Activated B cell treated with CpG ODN at 0.5 μM for 24 hours (primary cell): ENCODE measurements at places on chromosomes 16 and 17. TPM values are rescaled to one million over a fixed set of nuclear protein-coding genes. Genes with fewer than 3 reads are reported as not detected.

REXO5 gene
- 0.44 and 0.83 TPM in 2 replicates for total RNA-seq

SLC6A4 gene
- total RNA-seq: not detected in 2 replicates

MYO15A gene
- 0.73 and 1.3 TPM in 2 replicates for total RNA-seq

KRTAP9-2 gene
- not detected in 2 replicates for total RNA-seq

GRCh38 chr17:1005361-1005946, 8.5 kb downstream of the TIMM22 start:
- H3K36me3 ChIP-seq: peaks cover 75% of the 10 kb centered on the region
- no peak for DNase-seq
- no peak overlapping the region for H3K4me3 ChIP-seq

- no peak for DNase-seq
- peaks cover 9% of the 10 kb centered on the region for H3K27me3 ChIP-seq
- no peaks in the 10 kb centered on the region for H3K36me3 ChIP-seq
- H3K4me1 ChIP-seq: peaks cover 12% of the 10 kb centered on the region
These were observed 592 bp upstream of the ZNF385C start for GRCh38 chr17:42098730-42099399.

DNA sequence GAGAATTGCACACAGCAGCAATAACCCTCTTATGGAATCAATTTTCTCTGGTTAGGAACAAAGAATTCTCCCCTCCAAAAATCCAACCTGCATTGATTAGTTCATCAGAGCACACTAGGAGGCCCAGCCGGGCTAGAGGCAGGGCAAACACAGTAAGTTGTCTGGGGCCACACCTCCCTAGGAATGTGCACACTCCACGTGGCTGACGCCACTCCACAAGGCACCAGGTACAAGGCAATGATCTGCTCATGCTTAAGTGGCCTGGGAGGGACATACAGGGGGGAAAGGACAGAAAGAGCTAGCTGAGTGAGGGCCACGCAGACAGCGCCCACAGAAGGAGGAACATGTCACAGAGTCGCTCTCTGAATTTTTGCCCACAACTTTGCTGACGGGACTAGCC, 107.6 kb downstream of the SLC39A11 start:
- H3K27ac ChIP-seq: no peak overlapping the region
- no peaks in the 10 kb centered on the region for H3K27me3 ChIP-seq
- DNase-seq: no peak
- H3K36me3 ChIP-seq: no peaks in the 10 kb centered on the region

GRCh38 chr17:909642-910323, 69.8 kb downstream of the NXN start:
- DNase-seq: no peak
- no peak overlapping the region for H3K27ac ChIP-seq
- no peaks in the 10 kb centered on the region for H3K4me1 ChIP-seq
- H3K4me3 ChIP-seq: no peak overlapping the region

GRCh38 chr16:77711775-77712174, 10.5 kb upstream of the NUDT7 start:
- no peaks in the 10 kb centered on the region for H3K27me3 ChIP-seq
- H3K36me3 ChIP-seq: no peaks in the 10 kb centered on the region
- H3K4me1 ChIP-seq: no peaks in the 10 kb centered on the region
- no peak for DNase-seq
- no peak overlapping the region for H3K4me3 ChIP-seq
- H3K27ac ChIP-seq: no peak overlapping the region

DNA sequence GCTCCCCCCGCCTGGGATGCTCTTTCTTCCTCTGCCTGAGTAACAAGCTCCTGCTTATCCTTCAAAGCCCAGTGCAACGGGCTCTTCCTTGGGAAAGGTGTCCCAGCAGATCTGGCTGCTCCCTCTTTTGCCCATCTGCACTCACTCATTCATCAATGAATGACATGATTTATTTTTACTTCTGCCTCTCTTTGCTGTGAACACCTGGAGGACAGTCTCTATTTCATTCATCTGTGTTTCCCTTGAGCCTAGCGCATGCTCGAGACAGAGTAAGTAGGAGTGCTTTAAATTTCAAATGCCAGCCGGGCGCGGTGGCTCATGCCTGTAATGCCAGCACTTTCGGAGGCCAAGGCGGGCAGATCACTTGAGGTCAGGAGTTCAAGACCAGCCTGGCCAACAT, 22.0 kb upstream of the GINS2 start:
- no peak overlapping the region for H3K27ac ChIP-seq
- H3K36me3 ChIP-seq: peaks cover 38% of the 10 kb centered on the region
- H3K27me3 ChIP-seq: no peaks in the 10 kb centered on the region
- peaks cover 4% of the 10 kb centered on the region for H3K4me1 ChIP-seq
- DNase-seq: no peak

DNA sequence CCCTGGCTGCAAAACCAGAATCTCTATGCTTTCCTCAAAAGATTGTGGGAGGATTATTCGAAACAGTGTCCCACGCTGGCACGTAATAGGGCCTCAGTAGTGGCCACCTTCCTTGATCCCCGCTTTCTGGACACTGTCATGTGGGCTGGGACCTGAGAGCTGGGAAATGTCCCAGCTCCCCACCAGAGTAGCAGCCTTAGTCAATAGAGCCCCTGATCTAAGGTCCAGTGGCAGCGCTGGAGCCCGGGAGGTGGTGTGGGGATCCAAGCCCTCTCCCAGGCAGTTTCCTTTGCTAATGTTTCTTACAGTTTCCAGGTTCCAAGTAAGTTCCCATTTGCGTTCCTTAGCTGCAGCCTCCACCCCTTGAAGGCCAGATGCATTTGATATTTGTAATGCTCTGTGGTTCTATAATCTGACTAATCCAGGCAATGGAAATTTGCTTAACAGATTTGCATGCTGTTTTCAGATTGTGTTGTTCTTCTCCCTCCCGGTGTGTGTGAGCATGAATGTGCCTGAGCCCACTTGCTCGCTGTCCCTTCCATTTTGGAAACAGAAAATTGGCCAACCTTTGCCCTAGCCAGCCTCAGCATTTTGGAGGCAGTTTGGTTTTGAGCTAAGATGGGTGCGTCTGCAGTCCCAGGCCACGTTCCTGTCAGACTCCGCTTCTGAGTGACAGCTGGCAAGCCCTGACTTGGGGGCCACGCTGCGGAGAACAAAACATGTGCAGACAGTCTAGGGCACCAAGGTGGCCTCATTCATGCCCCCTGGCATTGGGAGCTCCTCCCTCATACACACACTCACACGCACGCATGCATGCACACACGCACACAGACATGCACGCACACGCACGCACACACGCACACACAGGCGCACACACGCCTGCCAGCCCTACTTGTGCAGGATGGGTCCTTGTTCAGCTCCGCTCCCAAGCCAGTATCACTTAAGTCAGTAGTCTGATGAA, 69.4 kb downstream of the CCDC182 start:
- H3K4me3 ChIP-seq: no peak overlapping the region
- peaks cover 4% of the 10 kb centered on the region for H3K4me1 ChIP-seq
- no peak overlapping the region for H3K27ac ChIP-seq
- DNase-seq: no peak

GRCh38 chr17:56939869-56940484, 20.9 kb downstream of the COIL start:
- no peak overlapping the region for H3K4me3 ChIP-seq
- DNase-seq: no peak
- H3K27me3 ChIP-seq: no peaks in the 10 kb centered on the region
- peaks cover 3% of the 10 kb centered on the region for H3K4me1 ChIP-seq
- no peak overlapping the region for H3K27ac ChIP-seq

DNA sequence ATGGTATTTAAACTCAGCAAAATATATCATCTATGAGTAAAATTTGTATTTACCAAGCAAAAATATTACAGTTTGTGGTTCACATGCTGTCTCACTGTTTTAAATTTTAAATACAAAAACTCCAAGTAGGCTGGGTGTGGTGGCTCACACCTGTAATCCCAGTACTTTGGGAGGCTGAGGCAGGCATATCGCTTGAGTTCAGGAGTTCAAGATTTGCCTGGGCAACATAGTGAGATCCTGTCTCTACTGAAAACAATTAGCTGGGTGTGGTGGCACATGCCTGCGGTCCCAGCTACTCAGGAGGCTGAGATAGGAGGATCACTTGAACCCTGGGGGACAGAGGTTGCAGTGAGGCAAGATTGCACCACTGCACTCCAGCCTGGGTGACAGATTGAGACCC, 37.3 kb downstream of the MAPT start:
- H3K27ac ChIP-seq: no peak overlapping the region
- H3K36me3 ChIP-seq: no peaks in the 10 kb centered on the region
- no peaks in the 10 kb centered on the region for H3K4me1 ChIP-seq
- peaks cover 22% of the 10 kb centered on the region for H3K27me3 ChIP-seq

DNA sequence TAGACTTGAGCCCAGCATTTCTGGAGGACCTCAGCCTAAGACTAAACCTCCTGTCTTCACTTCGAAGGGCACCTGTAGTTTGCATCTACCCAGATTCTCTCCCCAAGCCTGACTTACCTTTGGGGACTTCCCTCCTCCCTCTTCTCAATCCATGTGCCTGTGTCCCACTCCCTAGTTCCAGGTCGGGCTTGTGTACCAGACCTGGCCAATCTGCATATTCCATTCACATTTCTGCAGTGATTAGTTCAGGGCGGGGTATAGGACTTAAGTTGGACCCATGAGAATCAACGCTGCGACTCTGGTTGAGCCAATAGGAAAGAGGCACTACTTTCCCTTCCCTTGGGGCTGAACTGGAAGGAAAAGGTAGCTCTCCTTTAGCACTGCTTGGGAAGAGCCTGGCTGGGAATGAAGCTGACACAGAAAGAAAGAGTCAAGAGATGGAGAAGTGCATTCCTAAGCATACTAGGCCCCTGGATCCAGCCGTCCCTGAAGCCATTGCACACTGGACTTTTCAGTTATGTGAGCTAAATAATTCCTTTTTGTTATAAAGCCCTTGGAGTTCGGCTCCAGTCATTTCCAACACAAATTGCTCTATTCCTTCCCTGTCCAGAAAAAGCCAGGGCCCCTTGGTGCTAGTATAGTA, 2.5 kb downstream of the TRADD start:
- peaks cover 9% of the 10 kb centered on the region for H3K27me3 ChIP-seq
- peak overlapping the region; percentile 47 for H3K4me3 ChIP-seq
- H3K4me1 ChIP-seq: peaks cover 53% of the 10 kb centered on the region
- DNase-seq: no peak
- H3K27ac ChIP-seq: peak overlapping the region; percentile 21

DNA sequence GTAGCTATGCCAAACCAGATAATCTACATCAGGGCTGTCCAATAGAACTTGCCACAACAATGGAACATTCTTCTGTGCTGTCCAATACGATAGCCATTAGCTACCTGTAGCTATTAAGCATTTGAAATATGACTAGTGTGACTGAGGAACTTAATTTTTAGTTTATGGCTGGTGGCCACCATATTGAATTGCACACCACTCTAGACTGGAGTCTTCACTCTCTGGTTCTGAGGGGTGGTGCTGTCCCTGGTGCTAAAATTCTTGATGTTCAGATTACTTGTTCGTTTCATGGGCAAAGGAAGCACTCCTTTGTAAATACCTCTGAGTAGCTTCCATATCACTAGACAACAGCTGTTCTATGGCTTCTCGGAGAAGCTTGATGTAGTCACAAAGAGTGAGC, 296.6 kb downstream of the NPIPA8 start:
- H3K27ac ChIP-seq: no peak overlapping the region
- H3K36me3 ChIP-seq: no peaks in the 10 kb centered on the region
- H3K4me3 ChIP-seq: no peak overlapping the region

DNA sequence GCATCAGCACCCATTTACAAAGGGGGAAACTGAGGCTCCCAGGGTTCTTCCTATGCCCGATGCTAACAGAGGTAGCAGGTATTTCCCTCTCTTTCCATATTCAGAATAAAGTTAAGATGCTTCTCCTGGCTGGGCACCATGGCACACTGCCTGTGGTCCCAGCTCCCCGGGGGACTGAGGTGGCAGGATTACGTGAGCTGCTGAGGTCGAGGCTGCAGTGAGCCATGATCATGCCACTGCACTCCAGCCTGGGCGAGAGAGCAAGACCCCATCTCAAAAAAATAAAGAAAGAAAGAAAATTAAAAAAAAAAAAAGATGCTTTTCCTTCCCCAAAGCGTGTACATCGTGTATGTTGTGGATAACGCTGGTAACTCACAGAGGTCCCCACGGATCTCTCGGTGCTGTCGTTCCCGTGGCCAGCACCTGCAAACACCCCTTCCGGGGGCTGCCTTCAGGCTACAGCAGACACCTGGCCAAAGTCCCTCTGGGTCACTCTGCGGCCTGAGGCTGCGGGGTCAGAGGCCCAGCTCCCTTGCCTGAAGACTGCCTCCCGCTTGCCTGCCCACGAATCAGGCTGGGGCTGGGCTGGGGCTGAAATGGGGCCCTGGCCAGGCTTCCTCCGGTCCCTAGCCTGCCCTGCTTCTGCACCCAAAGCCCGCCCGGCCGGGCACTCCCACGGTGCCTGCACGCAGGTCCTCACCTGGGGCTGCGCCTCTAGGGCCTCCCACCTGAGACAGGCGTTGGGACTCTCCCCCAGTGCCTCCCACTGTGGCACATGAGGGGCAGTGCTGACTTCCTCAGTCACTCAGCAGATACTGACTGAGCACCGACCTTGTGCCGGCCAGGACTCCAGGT, 63.1 kb downstream of the ZDHHC7 start:
- H3K4me3 ChIP-seq: no peak overlapping the region
- H3K36me3 ChIP-seq: no peaks in the 10 kb centered on the region
- no peak for DNase-seq
